Pericardium fibroblast (primary cell): ENCODE measurements at places on chromosomes 12 and 14. TPM values are rescaled to one million over a fixed set of nuclear protein-coding genes. Genes with fewer than 3 reads are reported as not detected.

VRTN gene
- not detected in 2 replicates for total RNA-seq

YAF2 gene
- 4.9 and 6.4 TPM in 2 replicates for total RNA-seq

CPNE6 gene
- not detected in 2 replicates for total RNA-seq

ARID2 gene
- total RNA-seq: 9.4 and 10.3 TPM in 2 replicates

ABCC9 gene
- total RNA-seq: 1.6 and 4.5 TPM in 2 replicates

CLEC9A gene
- not detected in 2 replicates for total RNA-seq
